NCI-H2171 (cell line): ENCODE measurements at places on chromosomes 13 and 19.

DNA sequence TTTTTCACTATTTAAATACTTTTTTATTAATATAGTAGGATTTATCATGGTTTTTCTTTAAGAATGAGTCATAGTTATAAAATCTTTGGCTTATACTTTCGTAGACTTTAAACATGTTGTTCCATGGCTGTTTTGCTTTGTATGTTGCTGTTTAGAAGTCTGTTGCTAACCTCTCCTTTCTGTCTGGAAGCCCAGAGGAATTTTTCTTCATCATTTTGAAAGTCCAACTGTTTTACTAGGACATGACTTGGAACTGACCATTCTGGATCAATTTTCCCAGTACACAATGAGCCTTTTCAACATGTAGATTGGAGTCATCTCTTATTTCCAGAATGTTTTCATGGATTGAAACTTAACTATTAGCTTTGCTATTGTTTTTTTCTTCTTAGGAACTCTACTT is 7.9 kb downstream of the CAB39L start:
- DNase-seq, result no peak

- DNase-seq, result no peak
Observed at GRCh38 chr13:110536006-110536693, 25.4 kb downstream of the RAB20 start.

GRCh38 chr19:45262570-45262969 is 11.5 kb downstream of the MARK4 start:
- no peak for DNase-seq

DNA sequence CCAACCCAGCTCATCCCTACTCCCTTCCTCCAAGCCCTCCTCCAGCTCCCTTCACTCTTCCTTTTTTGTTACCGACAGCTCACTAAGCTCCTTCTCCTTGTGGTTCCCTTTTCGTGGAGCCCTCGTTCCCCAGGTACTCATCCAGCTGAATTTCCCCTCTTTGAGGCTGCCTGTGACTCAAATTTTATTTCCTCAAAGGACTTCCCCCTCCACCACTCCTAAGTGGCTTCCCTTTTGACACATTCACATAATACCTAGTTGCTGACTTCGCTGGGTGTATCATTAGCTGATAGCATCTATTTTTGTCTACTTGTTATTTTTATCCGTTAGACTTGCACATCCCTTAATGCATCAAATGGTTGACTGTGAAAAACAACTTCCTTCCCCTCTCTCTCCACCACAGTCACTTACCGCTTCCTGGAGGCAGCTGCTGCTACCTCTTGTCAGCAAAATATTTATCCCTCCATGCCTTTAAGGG is 14.5 kb downstream of the FFAR2 start:
- DNase-seq, result no peak

- no peak for DNase-seq
Observed at GRCh38 chr13:62171697-62172096, 756.0 kb upstream of the PCDH20 start.

- DNase-seq, result peak; percentile 42
Observed at GRCh38 chr19:49890349-49891311, 6.1 kb downstream of the IL4I1 start.

DNA sequence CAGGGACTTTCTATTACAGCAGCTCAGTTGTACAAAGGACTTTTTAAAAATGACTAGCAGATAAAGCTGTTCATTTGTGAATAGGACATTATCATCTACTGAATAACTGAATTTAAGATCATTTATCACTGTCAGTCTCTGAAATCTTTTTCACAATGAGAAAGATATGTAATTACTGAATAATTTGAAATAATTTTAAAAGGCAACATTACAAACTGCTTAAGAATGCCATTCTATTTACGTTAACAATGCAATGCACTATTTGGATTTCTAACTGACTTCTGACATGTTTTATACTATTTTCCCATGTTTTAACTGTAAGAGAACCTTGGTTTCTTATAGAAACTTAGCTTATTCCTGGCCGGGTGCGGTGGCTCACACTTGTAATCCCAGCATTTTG is 2033.0 kb upstream of the PCDH20 start:
- no peak for DNase-seq
